ENCODE measurements at places on chromosomes 3 and 15. TPM values are rescaled to one million over a fixed set of nuclear protein-coding genes. Genes with fewer than 3 reads are reported as not detected.

The LTF gene
- total RNA-seq: 0.22 TPM

The TM4SF4 gene
- 0.22 TPM for total RNA-seq

The CCR1 gene
- not detected for total RNA-seq

The GRAMD2A gene
- under 0.01 TPM for total RNA-seq

The GNAT1 gene
- not detected for total RNA-seq

The PAQR9 gene
- total RNA-seq: not detected

The GRAMD1C gene
- total RNA-seq: 25.6 TPM

The RARRES1 gene
- total RNA-seq: 2.4 TPM

The RARB gene
- total RNA-seq: 2.8 TPM

The GPR62 gene
- not detected for total RNA-seq

The MRAS gene
- total RNA-seq: 5.9 TPM

The CYP1A2 gene
- not detected for total RNA-seq

The CCDC54 gene
- not detected for total RNA-seq

The MYH15 gene
- total RNA-seq: under 0.01 TPM

The MAP1A gene
- total RNA-seq: 0.20 TPM

The TMEM45A gene
- 10.7 TPM for total RNA-seq

The FGF12 gene
- total RNA-seq: 1.6 TPM

The PRKCD gene
- 0.99 TPM for total RNA-seq

The P4HTM gene
- 5.7 TPM for total RNA-seq

The KCNMB3 gene
- total RNA-seq: 2.6 TPM

The CCDC191 gene
- 0.79 TPM for total RNA-seq

The CFAP44 gene
- total RNA-seq: 0.22 TPM

The CCK gene
- not detected for total RNA-seq

The C15orf62 gene
- total RNA-seq: 0.22 TPM

The PROS1 gene
- total RNA-seq: 7.8 TPM

The RAB7A gene
- total RNA-seq: 33.5 TPM

The SLC6A1 gene
- under 0.01 TPM for total RNA-seq

The SLC15A2 gene
- total RNA-seq: 0.20 TPM

The SLC6A20 gene
- total RNA-seq: not detected

The MOBP gene
- not detected for total RNA-seq

The CPA3 gene
- total RNA-seq: not detected

The GREM1 gene
- total RNA-seq: under 0.01 TPM

The SNTN gene
- total RNA-seq: not detected

The GOLGA8B gene
- 4.8 TPM for total RNA-seq

The GOLGA6D gene
- total RNA-seq: not detected

The GPR27 gene
- not detected for total RNA-seq

The GOLGA6C gene
- total RNA-seq: not detected

The CACNA2D2 gene
- total RNA-seq: under 0.01 TPM

The DAPK2 gene
- total RNA-seq: 13.5 TPM

The CORO2B gene
- 1.3 TPM for total RNA-seq

The HRG gene
- not detected for total RNA-seq

The PLSCR2 gene
- total RNA-seq: not detected

The GADL1 gene
- not detected for total RNA-seq

The IMPG2 gene
- 0.99 TPM for total RNA-seq

All from lung microvascular endothelial cell (primary cell).